ENCODE measurements at places on chromosomes 1 and 21.

- DNase-seq = no peak
These were observed 904 bp upstream of the FHL3 start for GRCh38 chr1:38006008-38006828.

DNA sequence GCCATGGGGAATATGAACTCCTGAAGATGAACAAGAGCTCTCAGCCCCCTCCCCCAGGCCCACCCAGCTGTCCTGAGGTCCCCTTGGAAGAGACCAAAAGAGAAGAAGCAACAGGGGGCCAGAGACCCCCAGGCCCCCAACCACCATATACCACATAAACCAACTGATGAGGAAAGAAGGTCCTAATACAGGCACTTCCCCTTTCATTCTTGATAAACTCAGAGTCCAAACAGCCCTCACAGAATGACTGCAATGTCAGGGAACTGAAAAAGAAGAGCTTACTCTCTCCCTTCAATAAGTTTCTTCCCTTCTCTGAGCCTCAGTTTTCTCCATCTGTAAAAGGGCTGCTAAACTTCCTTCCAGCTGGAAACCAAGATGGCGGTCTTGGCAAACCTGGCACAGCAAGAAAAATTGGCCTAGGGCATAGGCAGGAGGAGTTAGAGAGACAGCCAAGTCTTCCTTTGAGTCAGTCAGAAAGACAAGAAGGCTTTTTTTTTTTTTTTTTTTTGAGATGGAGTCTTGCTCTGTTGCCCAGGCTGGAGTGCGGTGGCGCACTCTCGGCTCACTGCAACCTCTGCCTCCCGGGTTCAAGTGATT lies 90.5 kb downstream of the VWA5B1 start:
- DNase-seq = no peak

- no peak for DNase-seq
These were observed 43.0 kb upstream of the RAB3GAP2 start for GRCh38 chr1:220315070-220315839.

- no peak for DNase-seq
These were observed 37.0 kb upstream of the B3GALT5 start for GRCh38 chr21:39575775-39576174.

DNA sequence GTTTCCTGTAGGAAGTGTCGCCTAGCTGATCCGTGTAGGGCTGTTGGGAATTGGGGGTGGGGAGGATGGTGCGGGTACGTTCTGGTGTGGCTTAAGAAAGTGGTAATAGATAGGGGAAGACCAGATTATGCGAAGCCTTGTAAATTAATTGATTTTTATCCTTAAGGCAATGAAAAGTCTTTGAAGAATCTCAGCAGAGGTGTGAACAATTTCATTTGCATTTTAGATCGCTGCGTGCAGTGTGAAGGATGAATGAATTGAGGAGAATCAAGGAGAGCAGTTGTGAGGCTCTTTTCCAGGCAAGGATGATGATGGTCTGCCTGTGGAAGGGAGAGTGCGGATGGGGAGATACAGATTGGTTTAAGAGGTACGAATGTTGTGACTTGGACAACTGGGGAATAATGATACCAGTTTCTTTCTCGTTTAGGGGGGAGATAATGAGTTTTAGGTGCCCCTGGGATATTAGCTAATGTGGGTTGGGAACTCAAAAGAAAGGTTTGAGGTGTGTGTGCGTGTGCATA lies 813 bp upstream of the DEDD start:
- DNase-seq = no peak

- DNase-seq = no peak
These were observed 33.7 kb downstream of the FBXO42 start for GRCh38 chr1:16318555-16318954.

DNA sequence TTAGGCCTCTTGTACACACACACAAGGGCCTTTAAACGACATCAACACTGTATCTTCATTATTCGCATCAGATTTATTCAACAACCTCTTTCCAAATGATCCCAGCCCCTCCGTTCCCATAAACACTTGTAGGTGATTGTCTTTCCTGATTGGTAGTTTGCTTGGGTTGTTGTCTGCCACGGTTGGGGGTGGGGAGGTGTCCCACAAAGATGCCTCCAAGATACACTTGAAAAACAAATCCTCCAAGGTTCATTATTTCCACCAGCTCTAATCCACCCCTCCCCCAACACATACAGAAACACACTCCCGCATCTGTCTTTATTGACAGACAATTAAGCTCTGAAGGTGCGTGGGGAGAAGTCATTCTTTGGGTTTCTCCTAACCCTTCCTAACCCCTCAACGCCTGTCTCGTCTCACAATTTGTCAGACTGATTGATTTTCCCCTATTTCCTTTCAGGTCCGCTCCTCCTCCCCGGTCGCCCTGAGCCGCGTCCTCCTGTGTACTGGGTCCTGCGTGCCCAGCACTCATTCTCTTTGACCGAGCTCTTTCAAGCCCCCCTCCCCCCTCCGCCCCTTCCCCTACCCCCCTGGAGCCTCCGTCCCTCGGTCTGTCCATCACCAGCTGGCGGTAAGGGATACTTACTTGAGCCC lies 1.4 kb downstream of the WDR26 start:
- DNase-seq = no peak

GRCh38 chr1:31683997-31684396 lies 19.8 kb downstream of the COL16A1 start:
- DNase-seq = no peak

DNA sequence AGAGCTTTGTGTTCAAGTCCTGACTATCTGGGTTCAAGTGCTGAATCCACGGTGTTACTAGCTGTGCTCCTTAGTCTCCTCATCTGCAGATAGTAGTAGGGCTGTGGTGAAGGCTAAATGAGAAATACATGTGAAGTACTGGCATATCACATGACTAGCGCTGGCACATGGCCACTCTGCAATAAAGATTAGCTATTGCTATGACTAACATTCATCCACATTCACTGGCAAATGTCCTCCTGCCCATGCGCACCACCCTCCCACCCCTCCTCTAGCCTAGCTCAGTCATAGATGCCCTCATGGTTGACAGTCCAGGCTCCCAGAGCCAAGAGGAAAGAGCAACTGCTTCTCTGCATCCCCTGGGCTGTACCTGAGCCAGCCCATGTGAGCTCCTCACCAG lies 8.5 kb upstream of the COL8A2 start:
- peak; percentile 92 for DNase-seq

- DNase-seq = no peak
These were observed 289.7 kb upstream of the NRIP1 start for GRCh38 chr21:15354516-15354915.

DNA sequence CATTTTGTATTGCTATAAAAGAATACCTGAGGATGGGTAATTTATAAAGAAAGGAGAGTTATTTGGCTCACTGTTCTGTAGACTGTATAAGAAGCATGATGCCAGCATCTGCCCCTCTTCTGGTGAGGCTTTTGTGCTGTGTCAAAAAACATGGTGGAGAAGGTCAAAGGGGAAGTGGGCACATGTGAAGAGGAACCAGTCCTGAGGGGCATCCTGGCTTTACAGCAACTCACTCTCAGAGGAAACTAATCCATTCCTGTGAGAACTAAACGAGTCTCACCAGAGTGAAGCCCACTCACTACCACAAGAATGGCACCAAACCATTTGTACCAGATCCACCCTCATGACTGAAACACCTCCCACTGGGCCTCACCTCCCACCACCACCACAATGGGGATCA lies 18.8 kb upstream of the SELP start:
- no peak for DNase-seq

GRCh38 chr1:4425892-4426291 lies 228.5 kb upstream of the AJAP1 start:
- DNase-seq = no peak

GRCh38 chr1:12069623-12070244 lies 6.6 kb downstream of the TNFRSF8 start:
- DNase-seq = no peak

GRCh38 chr1:70485624-70486023 lies 74.6 kb downstream of the CTH start:
- DNase-seq = no peak

- no peak for DNase-seq
These were observed 32.6 kb upstream of the SELENON start for GRCh38 chr1:25767437-25767770.

DNA sequence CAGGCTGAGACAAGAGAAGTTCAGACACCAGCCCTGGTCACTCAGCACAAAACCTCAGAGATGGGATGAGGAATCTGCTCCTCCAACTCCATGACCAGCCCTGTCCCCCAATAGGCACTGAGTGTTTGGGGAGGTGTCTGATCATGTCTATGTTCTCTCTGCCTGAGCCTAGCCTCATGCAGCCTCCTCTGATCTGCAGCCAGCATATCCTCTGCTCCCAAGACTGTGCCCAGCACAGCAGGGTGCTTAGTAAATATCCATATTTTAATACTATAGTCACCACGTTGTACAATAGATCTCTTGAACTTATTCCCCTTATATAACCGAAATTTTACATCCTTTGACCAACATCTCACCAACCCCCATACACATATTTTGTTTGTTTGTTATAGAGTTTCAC lies 202.9 kb downstream of the MATN1 start:
- no peak for DNase-seq

- no peak for DNase-seq
These were observed 673.6 kb upstream of the ADGRL2 start for GRCh38 chr1:81126989-81127581.

DNA sequence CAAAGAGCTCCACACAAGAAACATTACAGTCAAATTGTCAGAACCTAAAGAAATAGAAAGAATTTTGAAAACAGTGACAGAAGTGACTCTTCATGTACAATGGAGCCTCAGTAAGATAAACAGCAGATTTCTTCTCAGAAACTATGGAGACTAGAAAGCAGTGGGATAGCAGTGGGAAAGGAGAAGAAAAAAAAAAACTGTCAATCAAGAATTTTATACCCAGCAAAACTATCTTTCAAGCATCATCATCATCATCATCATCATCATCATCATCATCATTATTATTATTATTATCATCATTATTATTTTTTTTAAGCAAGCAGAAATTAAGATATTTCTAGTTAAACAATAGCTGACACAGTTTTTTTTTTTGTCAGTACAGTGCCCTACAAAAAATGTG lies 24.2 kb downstream of the CEP170 start:
- DNase-seq = peak; percentile 56

DNA sequence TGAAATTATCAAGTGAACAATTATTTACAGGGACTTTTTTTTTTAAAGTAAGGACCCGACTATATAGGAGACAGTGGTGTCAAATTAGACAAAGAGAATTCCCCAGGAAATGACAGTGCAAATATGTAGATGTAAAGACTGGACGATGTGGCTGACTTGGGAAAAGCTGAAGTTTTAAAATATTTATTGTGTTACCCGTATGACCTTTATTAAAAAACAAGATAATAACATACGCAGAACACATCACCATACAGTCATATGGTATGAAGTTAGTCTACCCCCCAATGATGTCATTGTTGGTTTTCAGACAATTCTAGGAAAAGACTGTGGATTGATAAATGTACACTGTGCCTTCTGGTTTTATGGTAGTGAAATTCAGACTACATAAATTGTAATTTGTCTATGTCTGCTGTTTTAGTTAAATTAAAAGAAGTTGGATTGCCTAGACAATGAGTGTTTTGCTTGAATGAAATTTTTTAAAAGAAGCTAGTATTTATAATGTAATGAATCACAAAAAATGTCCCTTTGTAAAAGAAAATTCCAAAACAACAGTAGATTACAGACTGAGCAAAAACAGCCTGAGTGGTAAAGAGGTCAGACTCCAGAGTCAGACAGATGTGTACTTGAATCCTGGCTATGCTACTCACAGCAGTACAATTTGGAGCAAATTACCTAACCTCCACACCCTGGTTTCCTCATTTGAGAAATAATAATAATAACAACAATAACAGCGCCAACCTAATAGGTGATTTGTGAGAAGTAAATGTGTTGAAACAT lies 15.5 kb upstream of the PDC start:
- DNase-seq = no peak

DNA sequence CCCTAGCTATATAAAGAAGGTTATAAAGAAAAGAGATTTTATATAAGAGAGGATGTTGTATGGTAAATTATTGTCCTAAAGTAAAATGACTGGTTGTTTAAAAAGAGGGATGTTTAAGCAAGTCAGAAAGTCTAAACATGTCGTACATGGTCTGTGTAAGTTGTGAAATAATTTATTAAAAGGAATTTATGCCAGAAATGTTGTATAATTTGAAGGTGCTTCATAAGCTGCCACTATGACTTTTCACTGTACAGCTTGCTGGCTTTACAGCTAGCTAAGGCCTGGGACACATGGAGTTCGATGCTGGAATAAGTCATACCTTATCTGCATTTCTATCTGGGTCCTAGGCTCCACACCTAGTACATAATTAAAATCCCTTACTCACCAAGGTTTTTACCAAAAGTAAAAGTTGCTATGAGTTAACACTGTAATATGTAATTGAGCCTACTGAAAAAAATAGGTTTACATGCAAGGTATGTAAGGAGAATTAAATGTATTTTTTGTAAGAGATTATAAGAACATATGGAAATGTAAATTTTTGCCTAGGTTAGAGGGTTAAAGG lies 59.0 kb upstream of the EDEM3 start:
- DNase-seq = no peak

GRCh38 chr21:45854690-45855247 lies 126.8 kb upstream of the COL6A1 start:
- no peak for DNase-seq

DNA sequence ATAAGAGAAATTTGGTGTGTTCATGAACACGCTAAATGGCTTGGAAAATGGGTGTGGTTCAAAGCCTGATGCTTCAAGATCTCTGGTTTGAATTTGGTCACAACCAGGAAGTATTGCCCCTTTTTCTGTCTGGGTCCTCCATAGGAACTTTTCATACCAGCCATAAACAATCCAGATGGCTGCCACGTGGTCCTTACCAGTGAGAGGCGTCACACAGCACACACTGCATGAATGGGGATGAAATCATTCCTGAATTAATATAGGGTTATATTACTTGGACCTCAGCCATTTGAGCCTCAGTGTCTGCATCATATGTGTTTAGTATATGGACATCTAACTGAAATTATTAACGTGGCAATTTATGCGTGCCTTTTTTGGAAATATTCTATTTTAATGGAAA lies 64.0 kb downstream of the PRRX1 start:
- no peak for DNase-seq

GRCh38 chr1:98172578-98172977 lies 251.7 kb upstream of the DPYD start:
- no peak for DNase-seq

GRCh38 chr21:41611441-41611840 lies 103.5 kb upstream of the TMPRSS2 start:
- no peak for DNase-seq

GRCh38 chr1:187001198-187001889 lies 172.6 kb downstream of the PLA2G4A start:
- DNase-seq = no peak

GRCh38 chr21:17903929-17904639 lies 84.9 kb upstream of the C21orf91 start:
- no peak for DNase-seq

DNA sequence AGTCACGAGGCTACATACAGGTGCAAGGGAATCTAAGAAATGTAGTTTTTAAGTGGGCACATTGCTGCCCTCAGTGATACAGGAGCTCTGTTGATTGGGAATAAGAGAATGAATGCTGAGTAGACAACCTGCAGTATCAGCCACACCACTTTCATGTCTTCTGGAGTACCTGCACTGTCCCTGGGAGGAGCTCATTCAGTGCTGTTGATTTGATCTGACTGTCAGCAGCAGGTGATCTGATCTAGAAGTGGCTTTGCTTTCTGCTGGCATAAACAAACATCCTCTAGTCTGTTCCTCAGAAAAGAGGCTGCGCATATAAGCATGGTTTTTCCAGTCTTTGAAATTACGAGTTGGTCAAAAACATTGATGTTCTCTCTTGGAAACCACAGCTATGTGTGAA lies 35.5 kb upstream of the LRRC52 start:
- no peak for DNase-seq

- DNase-seq = peak; percentile 90
These were observed 5.1 kb downstream of the AGRN start for GRCh38 chr1:1024771-1025699.

- DNase-seq = peak; percentile 25
These were observed 26.2 kb downstream of the MAGI3 start for GRCh38 chr1:113416496-113416895.

Measured in RCC 7860 (cell line).